ENCODE measurements at places on chromosomes 1 and 21.

- DNase-seq: no peak
These were observed 12.1 kb downstream of the USP24 start for GRCh38 chr1:55203064-55203463.

- DNase-seq: no peak
These were observed 133.9 kb upstream of the SGIP1 start for GRCh38 chr1:66399888-66400529.

DNA sequence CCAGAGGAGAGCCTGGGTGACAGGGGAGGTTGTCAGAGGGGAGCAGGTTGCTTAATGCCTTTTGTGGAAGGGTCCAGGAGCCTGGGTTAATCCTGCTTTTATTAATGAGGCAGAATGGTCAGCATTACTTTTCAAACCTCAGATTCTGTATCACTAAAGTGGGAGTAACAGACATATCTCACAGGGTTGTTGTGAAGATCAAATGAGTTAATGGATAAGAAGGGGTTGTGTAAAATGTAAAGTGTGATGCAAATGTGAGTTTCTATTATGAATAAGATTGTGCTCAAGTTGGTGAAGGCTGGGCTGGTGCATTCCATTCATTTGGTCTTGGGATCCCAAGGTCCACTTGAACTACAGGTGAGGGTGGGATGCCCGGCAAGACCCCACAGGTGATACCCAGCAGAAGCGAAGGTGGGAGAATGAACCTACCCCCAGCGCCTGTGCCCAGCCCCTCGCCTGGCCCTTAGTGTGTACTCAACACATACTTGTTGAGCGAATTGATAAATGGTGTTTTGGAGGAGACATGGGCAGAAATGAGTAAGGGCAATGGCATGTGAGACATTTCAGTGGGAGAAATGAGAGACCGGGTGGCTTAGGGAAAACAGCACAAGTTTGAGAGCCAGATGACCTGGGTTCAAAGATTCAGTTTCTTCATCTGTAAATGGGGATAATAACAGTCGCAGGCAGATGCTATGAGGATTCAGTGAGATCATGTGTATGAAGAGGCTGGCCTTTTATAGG is 6.2 kb downstream of the SLC26A9 start:
- no peak for DNase-seq

GRCh38 chr1:235910357-235911299 is 43.9 kb upstream of the LYST start:
- no peak for DNase-seq

All from mesothelial cell of epicardium (in vitro differentiated cells).